ENCODE measurements at places on chromosomes 4 and X.

- no peak for DNase-seq
Observed at GRCh38 chr4:7187168-7187535, 5.2 kb upstream of the SORCS2 start.

DNA sequence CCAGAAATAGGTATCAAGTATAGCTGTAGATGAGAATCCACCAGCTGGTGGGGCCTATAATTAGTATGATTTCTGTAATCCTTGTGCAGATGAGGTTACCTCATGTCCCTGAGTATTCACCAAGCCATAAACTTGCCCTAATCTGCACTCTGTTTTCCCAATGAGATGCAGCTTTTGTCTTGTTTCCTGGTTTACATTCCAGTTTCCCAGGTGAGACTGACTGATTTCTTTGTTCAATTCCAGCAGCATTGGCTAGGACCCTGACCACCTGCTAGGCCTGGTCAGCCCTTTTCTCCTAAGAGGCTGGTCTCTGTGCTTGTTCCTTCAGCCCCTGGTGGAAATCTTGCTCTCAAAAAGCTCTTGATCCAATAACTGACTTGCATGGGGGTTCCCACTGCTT lies 44.6 kb downstream of the GABRB1 start:
- no peak for DNase-seq

- DNase-seq: no peak
Observed at GRCh38 chr4:11623726-11624037, 195.0 kb upstream of the HS3ST1 start.

DNA sequence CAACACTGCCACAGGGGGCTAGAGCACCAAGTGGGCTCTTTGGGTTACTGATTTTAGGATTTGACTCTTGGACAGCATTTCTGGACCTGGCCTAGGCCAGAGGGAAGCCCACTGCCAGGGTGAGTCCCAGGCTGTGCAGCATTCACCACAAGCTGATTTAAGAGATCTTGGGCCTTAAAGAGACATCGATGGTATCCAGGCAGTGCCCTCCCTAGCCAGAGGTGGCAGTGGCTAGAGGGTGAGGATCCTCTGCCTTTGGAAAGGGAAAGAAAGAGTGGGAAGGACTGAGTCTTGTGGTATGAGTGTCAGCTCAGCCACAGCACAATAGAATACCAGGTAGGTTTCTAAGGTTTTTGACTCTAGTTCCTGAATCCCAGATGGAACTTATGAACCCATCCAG lies 613.9 kb downstream of the FAT4 start:
- no peak for DNase-seq

All from SW480 (cell line).